ENCODE measurements at places on chromosomes 2 and 18. TPM values are rescaled to one million over a fixed set of nuclear protein-coding genes. Genes with fewer than 3 reads are reported as not detected.

GRCh38 chr2:112579241-112579640 lies 5.2 kb upstream of the CHCHD5 start:
- no peak for DNase-seq

Gene EFHD1
- 102 TPM for total RNA-seq

GRCh38 chr18:78107363-78107762 lies 857.7 kb downstream of the GALR1 start:
- DNase-seq = no peak

DNA sequence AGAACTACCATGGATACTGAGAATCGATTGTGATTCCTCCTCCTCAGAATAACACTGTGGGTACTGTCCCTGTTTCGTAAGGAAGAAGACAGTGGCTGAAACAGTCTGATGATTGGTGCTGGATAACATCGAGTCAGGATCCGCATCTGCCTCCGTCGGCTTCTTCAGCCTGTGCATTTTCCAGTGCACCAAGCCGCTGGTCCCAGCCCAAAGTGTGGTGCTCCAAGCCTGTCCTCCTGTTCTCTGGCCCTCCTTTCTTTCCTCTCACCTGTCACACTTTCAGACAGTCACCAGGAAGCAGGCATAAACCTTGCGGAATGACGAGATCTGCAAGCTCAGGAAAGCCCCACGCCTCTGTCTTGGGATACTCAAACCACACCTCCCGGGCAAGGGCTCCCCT lies 30.6 kb downstream of the PTGR3 start:
- DNase-seq = no peak

- no peak for DNase-seq
These were observed 42.4 kb upstream of the BIN1 start for GRCh38 chr2:127149384-127149783.

DNA sequence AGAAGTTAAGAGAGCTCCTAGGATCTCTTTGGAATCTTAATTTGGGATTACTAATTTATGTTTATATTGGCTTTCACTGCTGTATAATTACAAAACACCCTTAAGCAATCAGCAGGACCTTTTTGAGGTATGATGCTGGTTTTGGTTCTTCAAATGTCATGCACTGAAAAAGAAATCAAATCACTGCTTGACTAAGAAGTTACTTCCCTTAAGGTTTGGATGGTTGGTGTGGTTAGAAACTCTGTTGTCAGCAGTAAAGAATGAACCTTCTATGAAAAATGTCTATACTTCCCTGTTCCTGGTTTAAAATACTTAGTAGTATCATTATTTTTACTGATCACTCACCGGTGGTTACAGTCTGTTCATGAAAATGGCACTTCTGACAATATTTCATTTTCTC lies 5.5 kb downstream of the COLEC12 start:
- no peak for DNase-seq

DNA sequence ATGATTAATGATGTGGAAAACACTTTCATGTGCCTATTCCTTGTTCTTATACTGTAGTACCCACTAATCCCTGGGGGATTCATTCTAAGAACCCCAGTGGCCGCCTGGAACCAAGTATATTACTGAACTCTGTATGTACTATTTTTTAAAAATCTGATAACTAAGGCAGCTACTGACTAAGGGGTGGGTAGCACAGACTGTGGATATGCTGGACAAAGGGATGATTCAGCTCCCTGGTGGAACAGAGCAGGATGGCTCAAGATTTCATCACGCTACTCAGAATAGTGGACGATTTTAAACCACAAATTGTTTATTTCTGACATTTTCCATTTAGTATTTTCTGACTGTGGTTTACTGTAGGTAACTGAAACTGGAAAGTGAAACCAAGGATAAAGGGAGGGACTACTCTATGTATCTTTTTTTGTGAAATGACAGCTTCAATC lies 41.8 kb upstream of the CDC42EP3 start:
- no peak for DNase-seq

Gene PAX8
- total RNA-seq = 2.8 TPM

DNA sequence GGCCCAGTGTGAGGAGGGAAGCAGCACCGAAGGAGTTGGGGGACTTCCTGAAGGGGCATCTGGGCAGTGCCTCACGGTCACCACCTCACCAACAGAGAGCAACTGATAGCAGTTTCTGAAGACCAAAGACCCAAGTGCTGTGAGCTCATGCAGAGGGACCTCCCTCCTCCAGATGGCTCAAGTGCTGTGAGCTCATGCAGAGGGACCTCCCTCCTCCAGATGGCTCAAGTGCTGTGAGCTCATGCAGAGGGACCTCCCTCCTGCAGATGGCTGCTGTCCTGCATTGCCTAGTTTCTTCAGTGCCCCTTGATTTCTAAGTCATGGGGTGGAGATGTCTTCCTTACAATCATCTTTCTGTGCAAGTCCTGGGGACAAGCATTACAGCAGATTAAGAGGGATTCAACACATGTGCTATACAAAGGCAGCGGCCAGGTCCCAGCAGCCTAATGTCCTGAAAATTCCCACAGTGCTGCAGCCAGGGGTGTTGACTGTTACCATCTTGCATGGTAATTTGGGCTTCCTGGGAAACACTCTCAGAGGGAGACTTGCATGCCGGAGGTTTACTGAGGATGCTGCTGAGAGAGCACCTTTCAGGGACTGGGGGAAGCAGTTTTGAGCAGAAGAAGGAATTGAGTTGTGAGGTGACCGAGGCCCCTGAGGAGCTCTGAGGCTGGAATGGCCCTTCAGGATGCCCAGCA lies 409.3 kb downstream of the GALR1 start:
- no peak for DNase-seq

Gene EFR3B
- not detected for total RNA-seq

Gene CMPK2
- 9.4 TPM for total RNA-seq

- DNase-seq = no peak
These were observed 28.8 kb downstream of the FBLN7 start for GRCh38 chr2:112166806-112167499.

Measured in uterus (tissue), 4 donors.